Gastroesophageal sphincter (tissue), 4 donors: ENCODE measurements at places on chromosomes 1 and 21. TPM values are rescaled to one million over a fixed set of nuclear protein-coding genes. Genes with fewer than 3 reads are reported as not detected.
A peak's percentile ranks its signal among the peaks of the same experiment; 100 is the strongest.

Gene ABCG1
- total RNA-seq: 21.8 TPM

Gene NIT1
- 34.4 TPM for total RNA-seq

GRCh38 chr1:168433238-168433637, 110.6 kb downstream of the XCL2 start:
- no peak for ATAC-seq

DNA sequence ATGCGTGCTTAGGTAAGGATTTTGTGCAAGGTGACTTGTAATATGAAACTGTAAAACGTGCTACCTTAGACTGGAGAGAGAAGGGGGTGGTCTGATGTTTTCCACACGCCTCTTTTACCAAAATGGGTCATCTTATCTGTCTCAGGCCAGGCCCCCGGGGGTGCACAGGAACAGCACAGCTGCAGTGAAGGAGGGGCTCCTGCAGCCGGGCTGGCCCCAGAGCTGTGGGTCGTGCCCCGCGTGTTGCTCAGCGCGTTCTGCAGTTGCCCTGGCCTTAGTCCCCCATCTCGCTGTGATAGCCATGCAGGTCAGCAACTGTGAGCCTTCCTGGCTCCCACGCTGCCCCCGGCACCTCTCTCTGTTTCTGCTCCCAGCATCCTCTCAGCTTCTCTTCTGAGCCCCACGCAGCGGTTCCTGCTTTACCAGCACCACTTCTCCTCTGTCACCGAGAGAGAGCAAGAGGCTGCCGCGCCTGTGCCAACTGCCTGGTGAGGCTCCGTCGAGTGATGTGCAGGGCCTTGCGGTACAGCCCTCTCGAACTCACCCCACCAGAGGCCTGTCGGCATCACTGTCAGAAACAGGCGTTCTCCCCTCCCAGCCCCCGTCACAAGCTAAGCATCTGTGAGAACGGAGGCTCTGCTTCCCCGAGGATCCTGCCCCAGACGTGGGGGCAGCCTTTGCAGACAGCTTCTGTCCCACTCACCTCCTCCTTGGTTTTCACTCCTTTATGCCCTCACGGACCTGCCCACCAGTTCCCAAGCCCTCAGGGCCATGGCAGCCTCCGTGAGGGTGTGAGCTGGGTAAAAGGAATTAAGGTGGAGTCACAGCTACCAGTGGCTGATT, 73.3 kb downstream of the ADARB1 start:
- no peak for ATAC-seq

DNA sequence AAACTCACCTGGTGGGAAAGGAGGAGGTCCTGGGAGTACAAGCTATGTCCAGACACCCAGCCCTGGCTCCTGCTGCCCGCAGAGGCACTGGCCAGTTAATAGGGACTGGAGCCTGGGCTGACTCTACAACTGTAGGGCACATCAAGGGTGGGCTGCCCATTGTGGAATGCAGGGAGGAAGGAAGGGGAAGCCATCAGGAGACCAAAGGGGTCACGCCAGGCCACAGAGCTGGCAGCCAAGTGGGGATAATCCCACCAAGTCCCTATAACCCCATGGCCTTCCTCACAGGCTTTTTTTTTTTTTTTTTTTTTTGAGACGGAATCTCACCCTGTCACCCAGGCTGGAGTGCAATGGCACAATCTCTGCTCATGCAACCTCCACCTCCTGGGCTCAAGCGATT, 14.7 kb downstream of the TMEM53 start:
- ATAC-seq: no peak

DNA sequence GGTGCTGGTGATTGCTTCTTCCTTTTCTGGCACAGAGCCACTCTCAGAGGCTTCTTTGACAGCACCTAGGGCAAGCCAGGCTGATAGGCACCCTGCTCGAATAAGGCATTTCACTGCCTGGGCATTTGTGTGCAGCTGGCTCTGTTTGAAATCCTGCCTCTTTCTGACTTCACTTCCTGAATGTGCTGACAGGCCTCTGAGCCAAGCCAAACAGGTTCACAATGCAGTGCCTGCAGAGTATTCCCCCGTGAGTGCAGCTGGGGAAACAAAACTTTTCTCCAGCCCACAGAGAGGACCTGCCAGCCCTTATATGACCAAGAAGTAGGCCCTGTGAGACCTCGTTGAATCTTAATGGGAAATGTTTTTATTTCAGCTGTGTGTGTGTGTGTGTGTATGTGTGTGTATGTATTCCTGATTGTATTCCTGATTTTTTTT, 10.4 kb downstream of the JUN start:
- peak; percentile 66 for ATAC-seq

DNA sequence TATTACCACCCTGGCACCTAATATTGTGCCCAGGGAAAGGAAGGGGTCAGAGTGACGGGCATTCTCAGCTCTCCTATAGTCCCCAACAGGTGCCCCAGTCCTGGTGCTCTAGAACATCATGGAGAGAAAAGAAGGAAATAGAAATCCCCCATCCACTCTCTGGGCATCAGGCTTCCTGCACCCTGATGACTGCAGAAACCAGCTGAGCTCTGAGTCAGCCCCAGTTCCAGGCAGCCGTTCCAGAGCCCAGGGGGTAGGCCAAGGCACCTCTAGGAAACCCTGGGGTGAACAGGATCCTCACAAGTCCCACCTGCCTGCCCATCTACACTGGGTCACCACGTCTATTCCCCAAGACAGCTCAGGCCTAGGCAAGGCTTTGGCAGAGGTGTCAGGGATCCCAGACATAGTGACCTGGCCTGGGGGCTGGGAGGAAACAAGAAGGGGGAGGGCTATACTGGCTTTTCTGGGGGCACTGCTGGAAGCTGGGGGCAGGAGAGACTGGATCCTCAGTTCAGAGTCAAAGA, 709 bp downstream of the NECTIN4 start:
- no peak for ATAC-seq

Gene FAM72A
- 3.1 TPM for total RNA-seq

- no peak for ATAC-seq
Measured at GRCh38 chr1:52825868-52826267, 16.7 kb upstream of the ZYG11A start.

Gene EFNA1
- total RNA-seq: 13.1 TPM

GRCh38 chr1:230391776-230392535, 34.2 kb downstream of the PGBD5 start:
- no peak for ATAC-seq

DNA sequence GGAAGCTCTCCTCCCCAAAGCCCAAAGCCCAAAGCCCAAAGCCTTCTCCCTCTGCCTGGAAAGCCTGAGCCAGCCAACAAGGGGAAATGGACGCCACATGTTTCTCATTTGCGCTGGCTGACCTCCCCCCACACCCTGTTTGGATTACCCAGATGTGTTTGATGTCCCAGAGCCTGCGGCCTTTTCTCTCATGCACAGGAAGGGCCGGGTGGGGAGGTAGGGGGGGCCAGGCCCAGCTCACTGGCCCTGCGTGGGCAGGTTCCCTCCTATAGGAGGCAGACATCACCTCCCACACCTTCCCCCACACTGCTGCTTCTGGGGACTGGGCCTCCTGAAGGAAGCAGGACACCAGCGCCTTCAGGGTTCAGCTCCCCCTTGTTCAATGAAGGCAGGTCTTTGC, 116.3 kb downstream of the NAV1 start:
- peak; percentile 19 for ATAC-seq

DNA sequence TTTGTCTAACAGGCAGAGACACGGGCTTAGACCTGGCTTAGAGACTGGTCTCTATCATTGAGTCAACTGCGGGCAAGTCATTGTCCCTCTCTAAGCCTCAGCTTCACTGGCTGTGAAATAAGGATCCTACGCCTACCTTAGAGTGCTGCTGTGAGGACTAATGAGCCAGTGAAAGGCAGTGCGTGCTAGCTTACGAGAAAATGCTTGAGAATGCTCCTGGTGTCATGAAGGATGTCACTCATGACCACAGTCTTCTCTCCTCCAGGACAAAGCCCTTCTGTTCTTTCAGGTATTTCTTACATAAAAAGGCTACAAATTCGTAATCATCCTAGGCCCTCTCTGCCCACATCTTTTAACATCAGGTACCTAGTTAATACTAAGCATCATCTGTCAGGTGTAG, 16.5 kb upstream of the A3GALT2 start:
- no peak for ATAC-seq

Gene AMY1C
- not detected for total RNA-seq
